ENCODE measurements at places on chromosomes 1 and 21.

DNA sequence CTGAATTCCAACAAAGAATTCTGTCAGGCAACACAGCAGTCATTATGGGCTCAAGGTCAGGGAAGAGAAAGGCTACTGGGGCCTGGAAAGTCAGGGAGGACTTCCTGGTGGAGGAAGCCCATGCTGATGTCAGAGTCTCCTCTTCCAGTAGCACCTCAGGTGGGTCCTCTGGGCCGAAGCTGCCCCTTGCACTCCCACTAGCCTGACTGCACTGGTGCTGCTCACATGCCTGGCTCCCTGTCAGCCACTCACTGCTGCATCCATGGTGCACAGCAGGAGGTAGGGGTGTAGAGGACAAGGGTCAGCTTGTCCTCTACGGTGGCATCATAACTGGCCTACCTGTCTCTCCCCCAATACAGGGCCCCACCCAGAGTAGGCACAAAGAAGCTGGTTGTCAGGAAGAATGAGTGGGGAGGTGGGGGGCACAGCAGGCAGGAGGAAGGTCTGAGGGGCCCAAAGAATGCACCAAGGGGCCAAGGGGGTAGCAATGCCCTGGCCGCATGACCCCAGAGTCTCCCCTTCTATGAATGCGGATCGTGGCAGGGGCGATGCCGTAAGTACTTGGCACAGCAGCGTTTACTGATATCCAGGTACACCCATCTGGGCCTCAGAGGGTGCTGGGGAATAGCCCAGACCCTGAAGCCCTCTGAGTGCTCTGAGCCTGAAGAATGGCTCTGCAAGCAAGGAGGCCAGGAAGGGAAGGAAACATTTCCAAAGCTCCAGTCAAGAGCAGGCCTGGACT is 80.3 kb downstream of the GLIS1 start:
- no peak for DNase-seq

- DNase-seq = no peak
Observed at GRCh38 chr21:33206771-33207281, 22.9 kb upstream of the IFNAR2 start.

GRCh38 chr1:32349211-32349708 is 13.0 kb downstream of the FAM229A start:
- DNase-seq = no peak

DNA sequence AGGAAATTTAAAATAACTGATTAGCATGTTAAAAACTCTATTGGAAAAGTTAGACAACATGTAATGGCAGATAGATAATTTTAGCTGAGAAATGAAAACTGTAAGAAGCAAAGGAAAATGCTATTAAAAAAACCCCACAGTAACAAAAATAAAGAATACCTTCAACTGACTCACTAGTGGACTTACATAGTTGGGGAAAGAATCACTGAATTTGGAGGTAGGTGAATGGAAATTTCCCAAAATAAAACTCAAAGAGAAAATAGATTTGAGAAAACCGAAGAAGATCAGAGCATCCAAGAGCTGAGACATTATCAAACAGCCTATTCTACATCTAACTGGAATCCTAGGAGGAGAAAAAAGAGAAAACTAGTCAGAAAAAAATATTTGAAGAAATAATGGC is 34.7 kb downstream of the PDE4B start:
- no peak for DNase-seq

GRCh38 chr1:39105841-39106765 is 80.0 kb downstream of the NDUFS5 start:
- no peak for DNase-seq

DNA sequence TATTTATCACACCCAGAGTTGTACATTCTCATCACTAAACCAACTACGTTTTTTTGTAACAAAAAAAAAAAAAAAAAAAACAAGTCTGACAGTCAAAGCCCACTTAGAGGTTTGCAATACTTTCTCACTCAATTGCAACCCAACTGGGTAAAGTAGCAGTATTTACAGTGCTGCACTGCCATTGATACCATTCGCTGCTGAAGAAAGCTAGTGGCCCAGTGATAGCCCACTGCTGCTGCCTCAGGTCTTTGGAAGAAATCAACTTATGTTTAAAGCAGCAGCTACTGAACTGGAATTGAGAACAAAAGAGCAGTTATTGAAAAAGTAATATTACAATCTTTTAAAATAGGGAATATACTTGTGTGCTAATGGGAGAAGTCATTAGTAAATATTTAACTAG is 2.7 kb downstream of the HNRNPU start:
- DNase-seq = no peak

GRCh38 chr1:113205980-113206766 is 133.2 kb downstream of the LRIG2 start:
- no peak for DNase-seq

- DNase-seq = no peak
Observed at GRCh38 chr1:198833706-198834503, 195.1 kb downstream of the PTPRC start.

DNA sequence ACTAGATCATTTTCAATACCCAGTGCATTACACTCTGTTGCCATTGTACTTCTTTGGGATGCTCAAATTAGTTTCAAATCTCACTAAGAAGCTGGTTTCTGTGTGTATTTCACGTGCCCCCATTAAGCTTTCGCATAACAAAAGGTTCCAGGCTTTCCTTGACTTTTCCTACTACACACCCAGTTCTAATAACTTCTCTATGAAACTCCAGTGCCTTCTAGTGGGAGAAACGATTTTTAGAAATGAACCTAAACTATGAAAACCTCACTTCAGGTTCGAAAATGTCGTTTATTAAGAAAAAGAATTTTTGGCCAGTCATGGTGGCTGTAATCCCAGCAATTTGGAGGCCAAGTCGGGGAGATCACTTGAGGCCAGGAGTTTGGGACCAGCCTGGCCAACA is 2.8 kb downstream of the CFHR4 start:
- no peak for DNase-seq

- DNase-seq = no peak
Observed at GRCh38 chr1:227390525-227390924, 72.2 kb upstream of the CDC42BPA start.

- DNase-seq = no peak
Observed at GRCh38 chr1:25550155-25550506, 6.7 kb downstream of the LDLRAP1 start.

GRCh38 chr1:202058001-202058908 is 47.9 kb downstream of the ELF3 start:
- no peak for DNase-seq

- DNase-seq = no peak
Observed at GRCh38 chr21:36030581-36031189, 29.6 kb downstream of the SETD4 start.

GRCh38 chr1:29390491-29391361 is 154.4 kb downstream of the PTPRU start:
- DNase-seq = no peak

GRCh38 chr1:172533513-172534151 is 682 bp downstream of the SUCO start:
- DNase-seq = peak; percentile 50

GRCh38 chr1:22830041-22830566 is 119.5 kb downstream of the EPHB2 start:
- DNase-seq = no peak

- DNase-seq = no peak
Observed at GRCh38 chr1:46524843-46525242, 26.6 kb downstream of the KNCN start.

- DNase-seq = no peak
Observed at GRCh38 chr1:200437556-200438203, 27.8 kb upstream of the ZNF281 start.

DNA sequence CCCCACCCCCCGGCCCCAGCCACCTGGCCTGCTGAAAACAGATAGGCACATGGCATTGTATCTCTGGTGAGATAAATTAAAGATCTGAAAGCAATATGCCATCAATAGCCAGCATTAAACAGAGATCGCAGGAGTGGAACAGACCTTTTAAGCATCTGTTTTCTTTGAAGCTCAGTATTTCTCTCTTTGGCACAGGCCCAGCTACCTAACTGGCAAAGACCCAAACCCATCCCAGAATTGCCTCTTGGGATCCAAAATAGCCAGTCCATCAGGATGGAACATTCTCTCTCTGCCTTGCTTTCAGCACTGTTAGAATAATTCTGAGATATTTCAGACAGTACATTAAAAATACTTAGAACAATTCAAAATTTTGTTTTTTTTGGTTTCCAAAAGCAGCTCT is 46.0 kb downstream of the KCNJ6 start:
- DNase-seq = no peak

- no peak for DNase-seq
Observed at GRCh38 chr1:3453891-3454810, at the start of gene ARHGEF16. TSS of gene ARHGEF16 (plus strand) at chr1:3454665. CDS start at chr1:3463085, 8,420 bp downstream.

- no peak for DNase-seq
Observed at GRCh38 chr1:32786856-32787255, 30.3 kb downstream of the YARS1 start.

DNA sequence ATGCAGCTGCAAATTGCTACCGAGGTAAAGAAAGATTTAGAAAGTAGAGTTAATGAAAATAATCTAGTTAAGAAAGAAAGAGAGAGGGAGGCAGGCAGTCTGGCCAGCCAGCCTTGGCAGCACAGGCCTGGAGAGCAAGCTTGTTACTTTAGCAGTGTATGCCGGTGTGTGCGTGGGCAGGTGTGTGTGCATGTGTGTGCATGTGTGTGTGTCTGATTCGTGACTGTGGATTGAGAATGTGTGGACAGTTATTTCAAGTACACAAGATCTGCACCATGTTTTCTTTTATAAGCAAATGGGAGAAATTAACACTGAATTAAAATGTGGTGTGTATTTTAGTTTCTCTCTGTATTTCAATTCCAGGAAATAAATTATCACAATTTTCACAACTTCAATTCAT is 211.6 kb downstream of the DSCAM start:
- no peak for DNase-seq

DNA sequence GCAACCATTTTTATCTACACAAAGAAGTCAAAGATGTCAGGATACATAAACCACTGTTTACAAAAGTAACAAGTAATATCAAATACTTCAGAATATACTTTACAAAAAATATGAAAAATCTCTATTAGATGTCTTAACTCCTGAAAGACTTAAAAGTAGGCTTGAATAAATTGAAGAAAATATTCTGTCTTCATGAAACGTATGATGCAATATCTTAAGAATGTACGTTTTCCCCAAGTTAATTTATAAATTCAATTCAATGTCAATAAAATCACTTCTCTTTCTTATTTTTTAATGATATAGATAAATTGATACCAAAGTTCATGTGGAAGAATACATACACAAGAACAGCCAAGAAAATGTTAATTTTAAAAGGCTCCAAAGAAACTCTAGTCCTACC is 6.0 kb downstream of the KRTAP19-7 start:
- DNase-seq = no peak

DNA sequence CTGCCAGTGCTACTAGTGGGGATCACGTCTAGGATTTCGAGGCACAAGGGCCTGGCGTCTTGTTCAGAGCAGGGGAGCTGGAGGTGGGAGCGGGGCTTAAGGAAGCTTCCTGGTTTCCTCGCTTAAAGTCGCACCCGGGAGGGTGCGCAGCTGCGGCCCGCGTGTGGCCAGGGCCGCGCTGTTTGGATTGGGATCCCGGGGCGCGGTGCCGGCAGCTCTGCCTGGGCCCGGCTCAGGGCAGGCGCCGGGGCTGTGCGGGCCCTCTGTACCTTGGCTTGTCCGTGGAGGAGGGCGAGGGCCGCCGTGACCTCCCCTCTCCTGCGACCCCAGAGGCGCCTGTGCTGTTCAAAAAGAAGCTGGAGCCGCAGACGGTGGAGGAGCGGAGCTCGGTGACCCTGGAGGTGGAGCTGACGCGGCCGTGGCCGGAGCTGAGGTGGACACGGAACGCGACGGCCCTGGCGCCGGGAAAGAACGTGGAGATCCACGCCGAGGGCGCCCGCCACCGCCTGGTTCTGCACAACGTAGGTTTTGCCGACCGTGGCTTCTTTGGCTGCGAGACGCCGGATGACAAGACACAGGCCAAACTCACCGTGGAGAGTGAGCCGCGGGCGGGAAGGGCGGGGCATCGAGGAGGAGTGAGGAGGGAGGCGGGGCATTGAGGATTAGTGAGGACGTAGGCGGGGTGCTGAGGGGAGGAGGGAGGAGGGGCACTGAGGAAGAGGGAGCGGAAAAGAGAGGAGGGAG is 67.8 kb downstream of the OBSCN start:
- peak; percentile 77 for DNase-seq

DNA sequence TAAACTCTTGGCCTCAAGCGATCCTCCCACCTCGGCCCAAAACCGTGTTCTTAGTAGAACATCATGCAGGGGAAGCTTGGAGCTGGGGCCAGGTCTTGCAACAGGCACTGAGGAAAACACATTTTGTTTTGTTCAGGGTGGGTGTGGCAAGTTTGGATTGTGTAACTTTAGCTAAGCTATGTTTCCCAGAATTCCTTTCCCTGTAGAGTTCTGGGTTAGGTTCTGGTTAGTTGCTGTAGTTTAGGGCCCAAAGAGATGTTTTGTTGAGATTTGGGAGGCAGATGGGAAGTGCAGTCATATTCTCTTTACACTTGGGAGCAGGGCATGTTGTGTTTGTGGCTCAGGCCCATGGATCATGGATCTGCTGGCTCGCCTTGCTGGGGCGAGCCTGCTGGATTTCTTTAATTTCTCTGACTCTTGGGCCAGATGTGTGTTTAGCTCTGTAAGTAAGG is 24.0 kb downstream of the PLA2G5 start:
- no peak for DNase-seq

- no peak for DNase-seq
Observed at GRCh38 chr1:21034725-21035628, 141.7 kb downstream of the EIF4G3 start.

DNA sequence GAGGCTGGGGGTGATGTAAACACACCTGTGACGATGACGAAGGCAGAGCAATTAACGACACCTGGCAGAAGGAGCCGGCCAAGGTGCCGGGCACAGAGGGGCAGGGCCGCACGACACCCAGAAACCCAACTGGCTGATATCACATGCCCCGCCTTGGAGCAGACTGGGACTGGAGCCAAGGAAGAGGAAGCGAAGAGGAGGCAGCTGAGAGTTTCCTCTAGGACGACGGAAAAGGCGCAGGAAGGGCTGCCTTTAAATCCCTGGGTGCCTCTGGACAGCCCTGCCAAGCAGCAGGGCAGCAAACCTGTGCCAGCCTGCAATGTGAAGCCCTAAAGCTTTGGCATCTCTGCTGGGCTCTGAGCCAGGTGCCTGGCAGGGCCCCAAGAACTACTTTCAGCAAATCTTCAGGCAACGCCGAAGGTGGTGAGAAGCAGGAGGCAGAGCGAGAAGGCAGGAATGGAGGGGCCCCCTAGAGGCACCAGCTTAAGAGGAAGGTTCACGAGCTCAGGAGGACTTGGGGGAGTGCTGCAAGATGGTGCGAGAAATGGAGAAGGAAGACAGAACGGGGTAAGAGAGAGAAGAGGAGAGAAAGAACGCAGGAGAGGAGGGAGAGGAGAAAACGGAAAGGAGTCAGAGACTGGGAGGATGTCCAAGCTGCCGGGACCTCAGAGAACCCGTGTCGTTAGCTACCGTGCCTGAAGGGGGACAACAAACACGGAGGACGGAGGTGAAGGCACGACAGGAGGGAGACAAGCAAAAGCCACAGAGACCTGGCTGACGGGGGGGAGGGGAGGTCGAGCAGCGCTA is 25.3 kb upstream of the PEF1 start:
- peak; percentile 38 for DNase-seq

- peak; percentile 20 for DNase-seq
Observed at GRCh38 chr1:235917267-235917811, 50.6 kb upstream of the LYST start.

- no peak for DNase-seq
Observed at GRCh38 chr1:27430903-27431600, 38.6 kb downstream of the GPR3 start.

- no peak for DNase-seq
Observed at GRCh38 chr1:33008051-33008914, 28.4 kb downstream of the AK2 start.

GRCh38 chr1:156684227-156684782 is 7.1 kb upstream of the NES start:
- DNase-seq = no peak

- DNase-seq = no peak
Observed at GRCh38 chr1:159889821-159890252, 10.1 kb downstream of the CFAP45 start.

Data from right renal pelvis (tissue), 4 donors.